Esophagus squamous epithelium (tissue), 5 donors: ENCODE measurements at places on chromosomes 7 and 10.

- no peak for DNase-seq
These were observed 3.8 kb upstream of the CAV2 start for GRCh38 chr7:116495736-116496135.

DNA sequence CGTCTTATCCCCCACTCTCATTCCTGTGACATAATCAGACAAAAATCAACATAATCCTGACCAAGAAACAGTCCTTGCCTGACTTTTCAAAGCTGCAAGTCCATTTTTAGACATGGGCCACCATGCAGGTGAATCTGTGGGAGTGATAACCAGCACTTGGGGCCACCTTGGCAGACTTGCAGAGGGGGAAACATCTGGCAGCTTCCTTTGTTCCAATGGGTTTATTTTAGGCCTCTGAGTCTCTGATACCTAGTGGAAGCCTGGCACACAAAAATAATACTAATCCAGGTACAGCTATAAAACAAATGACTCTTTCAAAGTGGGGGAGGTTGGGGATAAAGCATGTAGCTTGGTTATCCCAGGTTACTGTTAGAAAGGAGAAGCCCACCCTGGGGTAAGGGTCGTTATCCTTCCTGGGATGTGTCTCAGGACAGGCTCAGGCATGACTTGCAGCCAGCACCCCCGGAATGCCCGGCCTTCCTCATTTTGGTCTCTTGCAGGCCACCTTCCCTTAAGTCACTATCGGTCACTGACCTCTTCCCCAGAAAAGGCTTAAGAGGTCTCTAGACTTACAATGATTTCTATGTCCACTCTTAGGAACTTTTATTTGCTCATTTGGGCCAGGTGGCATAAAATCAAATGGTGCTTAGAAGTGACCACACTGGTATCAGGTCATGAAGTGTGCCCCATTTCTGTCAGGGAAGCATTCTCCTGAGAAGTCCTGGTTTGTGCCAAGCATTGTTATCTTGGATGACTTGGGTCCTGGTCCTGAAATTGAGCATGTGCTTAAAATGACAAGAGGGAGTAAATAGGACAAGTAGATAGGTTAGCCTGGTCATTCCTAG is 37.6 kb downstream of the EEPD1 start:
- no peak for DNase-seq

DNA sequence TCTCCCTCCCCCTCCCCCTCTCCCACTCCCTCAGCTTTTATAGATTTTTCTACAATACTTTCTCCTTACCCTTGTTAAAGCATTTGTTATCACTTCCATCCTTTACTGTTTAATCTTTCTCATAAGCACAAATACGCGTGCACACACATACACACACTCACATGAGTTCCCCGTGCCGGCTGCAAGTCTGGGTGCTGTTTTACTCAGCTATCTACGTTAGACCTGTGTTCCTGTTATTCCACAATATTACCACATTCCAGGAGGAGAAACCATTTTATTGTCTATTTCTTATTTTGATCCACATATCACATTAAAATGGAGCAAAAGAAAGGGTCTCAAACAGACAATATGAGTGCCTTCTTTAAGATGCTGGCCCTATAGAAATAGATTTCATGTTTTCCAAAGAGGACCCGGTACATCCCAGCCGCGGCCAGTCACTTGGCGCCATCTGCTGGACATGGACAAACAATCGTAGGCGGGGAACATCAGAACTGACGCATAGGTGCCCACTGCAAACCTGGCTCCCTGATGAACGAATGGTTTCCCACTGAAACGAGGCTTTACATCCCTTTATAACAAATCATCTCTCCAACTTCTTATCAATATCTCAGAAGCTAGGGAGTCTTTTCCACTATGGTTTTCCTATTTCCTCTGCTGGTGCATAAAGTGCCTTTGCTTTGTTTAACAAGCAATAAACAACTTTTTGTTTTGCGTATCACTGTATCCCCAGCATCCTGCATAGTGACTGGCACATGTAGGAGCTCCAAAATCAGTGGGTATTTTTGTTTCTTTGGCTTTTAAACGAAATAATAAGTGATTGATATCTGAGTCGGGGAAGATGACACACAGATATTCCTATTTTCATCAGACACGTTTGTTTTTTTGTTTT is 25.2 kb upstream of the OPTN start:
- no peak for DNase-seq

DNA sequence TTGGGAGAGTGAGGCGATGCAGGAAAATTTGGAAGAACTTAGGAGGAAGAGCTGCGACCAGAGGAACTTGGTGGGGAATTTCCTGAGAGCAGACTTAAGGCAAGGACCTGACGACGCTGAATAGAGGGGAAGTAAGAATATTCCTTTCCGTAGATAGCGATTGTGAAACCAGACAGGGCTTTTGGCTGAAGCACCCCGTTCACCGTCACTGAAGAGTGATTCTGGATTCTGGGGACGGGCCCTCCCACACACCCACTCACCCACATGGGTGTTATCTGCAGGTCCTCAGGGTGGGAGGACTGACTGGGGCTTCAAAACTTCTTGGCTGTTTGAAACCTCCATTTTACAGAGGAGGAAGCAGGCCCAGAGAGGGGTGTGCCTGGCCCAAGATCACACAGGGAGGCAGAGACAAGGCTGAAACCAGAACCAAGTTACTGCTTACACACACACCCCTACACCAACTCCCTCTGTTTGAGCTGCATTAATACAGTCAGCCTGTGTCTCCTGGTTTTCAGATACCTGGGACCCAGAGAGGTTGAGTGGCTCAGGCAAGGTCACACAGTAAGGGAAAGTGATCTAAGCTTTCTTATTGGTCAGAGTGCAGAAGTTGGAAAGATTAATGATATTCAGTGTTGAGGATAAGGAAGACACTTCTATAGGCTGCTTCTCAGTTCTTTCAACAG is 37.2 kb upstream of the CDH23 start:
- no peak for DNase-seq

DNA sequence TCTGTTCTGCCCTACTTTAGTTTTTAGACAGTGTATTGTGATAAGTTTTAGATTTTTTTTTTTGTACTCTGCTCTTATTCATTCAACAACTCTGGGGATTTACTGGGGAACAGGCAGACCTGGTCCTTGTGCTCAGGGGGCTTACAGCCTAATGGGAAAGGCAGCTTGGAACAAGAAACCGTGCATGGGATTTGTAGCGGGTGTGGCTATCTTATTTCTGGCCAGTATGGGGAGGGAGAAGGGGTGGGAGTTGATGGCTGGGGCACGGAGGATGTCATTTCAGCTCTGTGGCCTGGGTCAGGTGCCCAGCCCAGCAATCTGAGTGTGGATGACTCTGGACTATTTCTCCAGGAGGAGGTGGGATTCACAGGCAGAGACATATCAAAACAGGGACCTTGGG is 47.0 kb downstream of the GRK5 start:
- DNase-seq = no peak

- no peak for DNase-seq
These were observed 10.7 kb downstream of the CALD1 start for GRCh38 chr7:134789967-134790685.
